Vein endothelial cell (primary cell): ENCODE measurements at places on chromosomes 12 and 14. TPM values are rescaled to one million over a fixed set of nuclear protein-coding genes. Genes with fewer than 3 reads are reported as not detected.

Gene ZNF891
- total RNA-seq, result 0.86 and 0.98 TPM in 2 replicates

Gene KRT74
- total RNA-seq, result not detected in 2 replicates

Gene ITPR2
- total RNA-seq, result 54.7 and 88.2 TPM in 2 replicates

Gene SERPINA9
- not detected in 2 replicates for total RNA-seq

Gene SLC6A15
- 1.4 and 2.3 TPM in 2 replicates for total RNA-seq

Gene HCAR3
- total RNA-seq, result not detected in 2 replicates

Gene WNT1
- total RNA-seq, result not detected in 2 replicates

Gene RPL10L
- total RNA-seq, result not detected in 2 replicates

Gene WIF1
- total RNA-seq, result not detected in 2 replicates

Gene IAPP
- not detected in 2 replicates for total RNA-seq

Gene AMDHD1
- 0.29 TPM in 1 of 2 replicates, not detected in the other for total RNA-seq

Gene SCNN1A
- 0.10 and 0.65 TPM in 2 replicates for total RNA-seq

Gene TMPRSS12
- total RNA-seq, result not detected in 2 replicates

Gene ANAPC7
- 35.9 and 52.7 TPM in 2 replicates for total RNA-seq

Gene KRT71
- not detected in 2 replicates for total RNA-seq

Gene FGD4
- 41.8 and 68.5 TPM in 2 replicates for total RNA-seq

Gene CNTN1
- under 0.01 TPM in 1 of 2 replicates, not detected in the other for total RNA-seq

Gene ARHGEF40
- 2.9 and 4.6 TPM in 2 replicates for total RNA-seq

Gene MUCL1
- not detected in 2 replicates for total RNA-seq

Gene OR6C76
- not detected in 2 replicates for total RNA-seq
